CD8-positive, alpha-beta memory T cell (primary cell): ENCODE measurements at places on chromosomes 6 and 20. TPM values are rescaled to one million over a fixed set of nuclear protein-coding genes. Genes with fewer than 3 reads are reported as not detected.

The SLC52A3 gene
- total RNA-seq: not detected

The CAGE1 gene
- not detected for total RNA-seq

The CLPSL1 gene
- total RNA-seq: not detected

The SNAP25 gene
- total RNA-seq: 0.13 TPM

The MYL9 gene
- total RNA-seq: not detected

The FAM83D gene
- 13.2 TPM for total RNA-seq

The ANKRD6 gene
- total RNA-seq: 3.0 TPM

The MROH8 gene
- total RNA-seq: 3.0 TPM

The SMPDL3A gene
- 0.16 TPM for total RNA-seq

The IYD gene
- total RNA-seq: not detected

The CALHM5 gene
- total RNA-seq: not detected

The MATN4 gene
- 0.22 TPM for total RNA-seq

The CRISP3 gene
- total RNA-seq: not detected

The KCNQ5 gene
- total RNA-seq: 7.9 TPM

The RGS17 gene
- total RNA-seq: not detected

The SIRPD gene
- total RNA-seq: not detected

The KCNK16 gene
- total RNA-seq: not detected

The EYS gene
- total RNA-seq: not detected

The TSBP1 gene
- not detected for total RNA-seq

The KIFC1 gene
- total RNA-seq: 52.7 TPM
